NCI-H510A (cell line): ENCODE measurements at places on chromosomes 3 and 15.

- DNase-seq = no peak
Observed at GRCh38 chr3:127656906-127657305, 15.8 kb upstream of the ABTB1 start.

DNA sequence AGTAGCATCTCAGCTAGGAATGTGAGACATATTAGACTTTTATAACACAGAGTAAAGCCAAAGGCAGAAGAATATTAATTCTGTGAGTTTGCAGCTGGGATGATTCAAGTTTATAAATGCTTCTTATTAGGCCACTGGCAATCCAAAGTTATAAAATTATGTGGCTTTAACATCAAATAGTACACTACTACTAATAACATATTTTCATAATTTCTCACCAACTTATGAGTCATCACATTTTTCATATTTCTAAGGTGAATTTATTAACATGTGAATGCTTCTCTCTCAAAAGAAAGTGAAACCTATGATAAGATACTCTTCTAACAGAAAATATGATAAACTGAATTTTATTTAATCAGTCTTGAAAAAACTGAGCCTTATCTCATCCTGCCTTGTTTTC, 1348.2 kb upstream of the ALCAM start:
- no peak for DNase-seq

GRCh38 chr15:49864251-49864650, 243.4 kb downstream of the DTWD1 start:
- DNase-seq = no peak

DNA sequence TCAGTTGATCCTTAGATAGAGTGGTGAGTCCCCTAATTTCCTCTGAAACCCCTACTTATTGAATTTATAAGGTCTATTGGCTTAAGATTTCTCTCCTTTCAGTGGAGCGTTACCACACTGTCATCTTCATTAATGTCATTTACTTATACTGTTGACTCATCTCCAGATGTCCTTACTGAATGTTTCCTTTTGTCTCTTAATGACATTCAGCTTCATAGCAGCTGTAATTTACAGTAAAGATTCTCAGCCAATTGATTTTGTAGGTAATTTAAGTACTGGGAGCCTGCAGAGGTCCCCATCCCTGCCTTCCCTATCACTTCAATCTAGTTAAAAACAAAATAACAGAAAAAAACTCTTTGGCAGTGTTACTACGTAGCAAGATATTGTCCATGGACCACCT, 18.8 kb downstream of the STX19 start:
- no peak for DNase-seq

GRCh38 chr3:9455596-9456131, 58.2 kb downstream of the SETD5 start:
- no peak for DNase-seq

DNA sequence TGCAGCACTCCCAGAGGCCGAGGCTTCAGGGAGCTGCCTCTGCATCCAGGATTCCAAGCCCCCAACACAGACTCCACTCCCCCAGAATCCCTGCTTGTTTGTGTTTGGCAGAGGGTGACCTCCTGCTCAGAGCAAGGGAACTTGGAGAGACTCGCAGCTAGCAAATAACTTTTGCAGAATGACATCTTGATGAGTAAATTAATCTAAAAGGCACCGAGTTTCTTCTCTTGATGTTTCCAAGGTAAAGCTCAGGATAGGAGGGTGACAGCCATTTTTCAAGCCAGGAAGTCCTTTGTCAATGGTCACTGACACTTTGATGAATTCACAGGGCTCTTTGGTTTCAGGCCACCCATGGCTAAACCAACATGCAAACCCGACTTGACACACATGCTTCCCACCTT, 523.0 kb downstream of the NTRK3 start:
- no peak for DNase-seq

DNA sequence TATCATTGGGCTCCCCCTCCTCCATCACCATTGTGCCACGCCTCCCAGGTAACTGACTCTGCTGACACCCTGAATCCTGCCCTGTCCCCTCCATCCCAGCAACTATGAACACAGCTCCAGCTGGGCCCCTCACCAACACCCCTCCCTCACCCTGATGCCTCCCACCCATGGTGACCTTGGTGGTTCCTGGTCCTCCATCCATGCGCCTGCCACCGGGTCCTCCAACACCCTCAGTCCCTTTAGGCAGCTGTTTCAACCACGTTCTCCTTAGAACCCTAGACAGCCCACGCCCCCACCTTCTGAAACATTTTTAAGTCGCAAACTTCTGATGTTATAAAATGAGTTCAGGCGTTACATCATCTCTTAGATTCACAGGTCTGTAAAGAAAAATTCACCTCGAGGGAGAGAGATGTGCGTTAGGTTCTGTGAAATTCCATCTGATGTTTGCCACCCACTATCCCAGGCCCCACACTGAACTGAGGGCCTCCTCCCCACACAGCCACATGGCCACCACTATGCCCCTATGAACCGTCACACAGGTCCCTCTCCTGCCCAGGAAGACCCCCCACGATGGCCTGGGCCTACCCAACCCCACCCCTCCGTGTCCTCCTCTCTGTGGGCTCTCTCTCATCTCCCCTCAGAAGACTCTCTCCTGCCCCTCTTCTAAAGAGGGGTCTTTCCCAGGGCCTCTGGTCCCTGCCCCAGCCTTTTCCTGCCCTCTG, 29.8 kb downstream of the PCSK6 start:
- no peak for DNase-seq

- DNase-seq = peak; percentile 52
Observed at GRCh38 chr3:51982352-51982837, 940 bp upstream of the ACY1 start.

GRCh38 chr15:80662757-80663553, 32.2 kb upstream of the ABHD17C start:
- no peak for DNase-seq

DNA sequence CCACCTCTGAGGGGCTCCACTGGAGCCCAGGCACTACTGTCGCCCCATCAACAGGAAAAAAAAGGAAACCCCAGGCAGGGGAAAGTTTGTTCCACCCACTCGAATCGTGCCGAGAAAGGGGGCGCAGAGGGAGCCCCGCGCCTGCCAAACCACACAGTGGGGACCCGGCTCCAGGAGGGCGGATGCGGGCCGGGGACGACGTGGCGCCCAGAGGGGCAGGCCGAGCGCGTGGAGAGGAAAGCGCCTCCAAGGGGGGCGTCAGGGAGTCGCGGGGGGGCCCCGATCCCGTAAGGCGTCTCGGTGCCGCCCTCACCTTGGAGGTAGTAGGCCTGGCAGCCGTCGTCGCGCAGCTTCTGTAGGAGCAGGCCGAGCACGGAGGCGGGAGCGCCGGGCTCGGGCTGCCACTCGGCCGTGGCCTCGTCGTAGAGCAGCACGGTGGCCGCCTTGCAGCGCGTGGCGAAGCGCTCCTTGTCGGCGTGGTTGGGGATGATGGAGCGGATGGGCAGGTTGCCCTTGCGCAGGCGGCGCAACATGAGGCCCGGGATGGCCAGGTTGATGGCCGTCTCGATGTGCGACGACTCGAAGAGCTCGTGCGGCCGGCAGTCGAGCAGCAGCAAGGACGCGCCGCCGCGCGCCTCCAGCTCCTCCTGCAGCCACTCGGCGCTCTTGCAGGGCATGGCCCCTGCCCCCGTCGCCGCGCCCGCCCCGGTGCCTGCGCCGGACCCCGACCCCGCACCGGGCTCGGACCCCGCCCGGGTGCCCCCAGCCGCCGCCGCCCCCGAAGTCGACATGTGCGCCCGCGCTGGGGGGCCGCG, 627 bp downstream of the DUSP7 start:
- DNase-seq = peak; percentile 17

GRCh38 chr3:141955175-141955574, 78.7 kb downstream of the ATP1B3 start:
- no peak for DNase-seq

GRCh38 chr15:49989498-49989897, 129.5 kb downstream of the ATP8B4 start:
- DNase-seq = no peak

GRCh38 chr3:78066287-78066686, 1026.4 kb downstream of the ROBO2 start:
- DNase-seq = no peak

- DNase-seq = no peak
Observed at GRCh38 chr3:146561879-146562278, 17.5 kb upstream of the PLSCR1 start.

DNA sequence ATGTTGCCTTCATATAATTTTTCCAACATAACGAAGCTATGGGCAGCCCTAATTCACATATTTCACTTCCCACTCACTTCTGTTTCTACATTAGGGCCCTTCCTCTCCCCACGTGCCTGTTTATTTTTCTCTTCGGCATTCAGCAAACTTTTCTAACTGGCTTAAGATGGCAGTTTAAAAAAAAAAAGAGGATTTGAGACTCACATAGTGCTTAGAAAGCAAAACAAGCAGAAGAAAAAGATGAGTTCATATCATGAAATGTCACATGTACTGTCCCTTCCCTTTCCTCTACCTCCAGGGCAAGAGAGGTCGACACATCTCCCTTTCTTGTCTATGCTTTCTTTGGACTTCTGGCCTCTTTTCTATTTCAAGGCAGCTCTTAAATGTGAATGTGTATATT, 30.6 kb downstream of the SLC49A4 start:
- no peak for DNase-seq

DNA sequence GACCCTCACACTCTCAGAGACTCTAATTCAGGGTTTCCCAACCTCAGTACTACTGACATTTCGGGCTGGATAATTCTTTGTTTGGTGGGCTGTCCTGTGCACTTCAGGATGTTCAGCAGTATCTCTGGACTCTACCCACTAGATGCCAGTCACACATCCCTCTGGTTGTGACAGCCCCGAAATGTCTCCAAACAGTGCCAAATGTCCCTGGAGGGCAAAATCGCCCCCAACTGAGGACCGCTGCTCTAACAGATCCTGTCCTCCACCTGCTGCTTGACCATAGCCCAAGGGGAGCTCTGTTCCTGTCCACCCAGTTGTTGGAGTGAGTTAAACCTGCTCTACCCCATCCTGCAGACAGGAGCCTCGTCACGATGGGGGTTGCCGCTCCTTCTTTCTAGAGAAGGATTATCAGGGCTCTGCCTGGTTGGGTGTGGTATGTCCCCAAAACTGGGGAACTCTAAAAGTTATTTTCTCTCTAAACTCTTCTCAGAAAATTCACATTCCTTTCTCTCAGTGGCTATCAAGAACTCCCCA, 85.6 kb upstream of the PSMD6 start:
- DNase-seq = no peak

- DNase-seq = no peak
Observed at GRCh38 chr3:107989661-107990060, 101.2 kb downstream of the CD47 start.

DNA sequence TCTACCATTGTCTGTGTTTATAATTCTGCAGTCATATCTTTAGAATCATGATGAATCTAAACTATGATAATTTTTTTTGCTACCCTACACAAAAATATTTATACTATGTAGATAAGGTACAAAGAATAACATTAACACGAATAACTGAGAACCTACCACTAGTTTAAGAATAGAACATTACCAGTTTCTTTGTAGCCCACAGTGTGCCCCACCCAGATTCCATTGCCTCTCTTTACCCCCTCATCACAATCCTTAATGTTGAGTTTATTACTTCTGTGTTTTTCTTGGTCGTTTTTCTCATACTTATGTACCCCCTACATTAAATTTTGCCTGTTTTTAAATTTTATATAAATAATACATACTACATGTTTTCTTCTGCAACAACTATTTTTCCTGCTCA, 140.5 kb downstream of the BBX start:
- DNase-seq = no peak

GRCh38 chr15:88090481-88091011, 166.0 kb downstream of the NTRK3 start:
- no peak for DNase-seq

- DNase-seq = no peak
Observed at GRCh38 chr15:73908030-73908821, 18.0 kb upstream of the LOXL1 start.

- DNase-seq = no peak
Observed at GRCh38 chr15:29535952-29536351, 266.3 kb upstream of the NSMCE3 start.

GRCh38 chr3:187255314-187255713, 36.2 kb downstream of the MASP1 start:
- DNase-seq = no peak

DNA sequence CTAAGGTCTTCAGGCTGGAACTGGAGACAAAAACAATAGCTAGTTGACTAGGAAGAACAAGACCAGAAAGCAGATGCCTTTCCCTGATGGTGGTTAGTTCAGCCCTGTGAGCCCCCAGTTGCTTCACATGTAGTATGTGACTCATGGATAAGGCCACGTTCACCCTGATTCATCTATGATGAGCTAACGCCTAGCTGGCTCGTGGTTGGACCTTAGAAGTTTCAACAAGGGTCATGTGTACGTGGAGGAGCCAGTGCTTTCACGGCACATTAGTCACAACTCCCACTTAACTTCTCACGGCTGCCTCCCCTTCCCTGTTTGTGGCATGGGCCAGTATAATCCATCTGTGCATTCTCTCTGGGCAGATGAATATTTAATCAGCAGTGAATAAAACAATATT, 20.6 kb downstream of the COL8A1 start:
- no peak for DNase-seq
